ENCODE measurements at places on chromosomes 2 and 18.
A peak's percentile ranks its signal among the peaks of the same experiment; 100 is the strongest.

DNA sequence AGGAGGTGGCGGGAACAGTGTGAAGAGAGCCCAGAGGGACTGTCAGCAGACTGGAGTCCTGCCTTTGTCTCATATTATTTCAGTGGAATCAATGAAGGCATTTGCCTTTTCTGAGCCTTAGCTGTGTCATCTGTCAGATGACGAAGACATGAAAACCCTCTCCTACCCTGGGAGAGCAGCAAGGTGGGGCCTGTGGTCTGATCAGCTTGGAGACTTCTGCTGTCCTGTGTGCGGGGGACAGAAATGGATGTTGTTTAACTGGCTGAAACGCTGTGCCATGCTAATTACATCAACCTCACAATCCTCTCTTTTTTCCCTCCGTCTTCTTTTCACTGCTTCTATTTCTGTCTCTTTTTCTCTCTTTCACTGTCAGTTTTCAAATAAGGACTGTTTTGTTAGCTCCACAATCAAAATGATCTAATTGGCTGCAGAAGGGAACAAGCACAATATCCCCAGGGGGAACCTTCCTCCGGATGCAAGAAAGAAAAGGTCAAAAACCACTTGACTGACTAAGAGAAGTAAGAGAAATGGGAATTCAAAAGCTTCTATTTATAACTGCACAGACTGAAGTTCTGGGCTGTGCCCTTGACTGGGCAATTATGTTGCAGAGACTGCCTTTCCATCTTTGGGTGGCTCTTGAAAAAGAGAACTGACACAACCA is 340.1 kb downstream of the CLIP4 start:
- no peak overlapping the region for H3K4me3 ChIP-seq
- H3K27me3 ChIP-seq, result no peaks in the 10 kb centered on the region
- no peaks in the 10 kb centered on the region for H3K4me1 ChIP-seq

GRCh38 chr2:10300997-10301940 is 1.4 kb upstream of the HPCAL1 start:
- no peaks in the 10 kb centered on the region for H3K27me3 ChIP-seq
- H3K36me3 ChIP-seq, result no peaks in the 10 kb centered on the region
- peak overlapping the region; percentile 94 for H3K4me3 ChIP-seq

GRCh38 chr18:26792661-26793060 is 72.8 kb downstream of the AQP4 start:
- H3K4me1 ChIP-seq, result no peaks in the 10 kb centered on the region
- H3K4me3 ChIP-seq, result no peak overlapping the region
- H3K27me3 ChIP-seq, result no peaks in the 10 kb centered on the region
- no peaks in the 10 kb centered on the region for H3K36me3 ChIP-seq

DNA sequence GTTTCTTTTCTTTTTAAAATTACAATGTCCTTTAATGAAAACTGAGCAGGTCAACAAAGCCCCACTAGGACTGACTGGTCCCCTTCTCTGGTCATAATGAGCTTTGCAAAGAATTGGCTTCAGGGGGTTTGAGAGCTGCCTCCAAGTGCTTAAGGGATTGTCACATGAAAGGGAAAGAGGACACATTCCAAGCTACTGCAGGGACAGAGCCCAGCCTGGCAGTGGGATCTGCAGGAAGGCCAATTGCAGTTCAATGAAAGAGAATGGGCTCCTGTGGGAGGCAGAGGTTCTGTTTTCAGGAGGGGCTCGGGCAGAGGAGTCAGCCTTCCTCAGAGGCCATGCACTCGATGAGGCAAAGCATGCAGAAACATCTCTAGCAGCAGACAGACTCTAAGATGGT is 84.1 kb upstream of the ACKR3 start:
- H3K36me3 ChIP-seq, result no peaks in the 10 kb centered on the region
- H3K27me3 ChIP-seq, result no peaks in the 10 kb centered on the region
- no peak overlapping the region for H3K4me3 ChIP-seq
- H3K4me1 ChIP-seq, result no peaks in the 10 kb centered on the region

- no peaks in the 10 kb centered on the region for H3K27me3 ChIP-seq
- H3K4me3 ChIP-seq, result no peak overlapping the region
- no peak overlapping the region for H3K27ac ChIP-seq
- no peak for DNase-seq
- no peaks in the 10 kb centered on the region for H3K4me1 ChIP-seq
Observed at GRCh38 chr18:68498636-68499035, 216.3 kb downstream of the TMX3 start.

DNA sequence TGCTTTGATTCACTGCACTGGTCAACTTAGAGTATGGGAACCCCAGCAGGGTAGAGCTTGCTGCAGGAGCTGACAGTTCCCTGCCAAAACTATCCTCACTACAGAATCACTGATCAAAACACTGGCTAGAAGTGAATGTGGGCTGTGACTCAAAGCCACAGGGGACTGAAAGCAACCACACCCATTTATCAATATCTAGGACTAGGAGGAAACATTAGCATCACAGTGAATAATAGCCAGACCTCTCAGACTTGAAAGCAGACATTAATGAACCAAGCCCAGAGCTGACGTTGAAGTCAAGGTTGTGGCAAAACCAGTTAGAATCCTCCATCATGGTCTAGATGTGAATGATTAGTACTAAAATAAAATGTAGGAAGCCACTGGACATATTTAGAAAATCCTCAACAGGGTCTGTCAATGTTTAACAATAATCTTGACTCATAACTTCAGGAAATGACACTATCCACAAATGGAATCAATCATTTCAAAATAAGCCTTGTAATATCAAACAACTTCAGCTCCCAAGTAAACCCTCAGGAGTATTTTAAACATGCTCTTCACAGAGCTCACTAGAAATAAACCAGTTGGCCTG is 131.4 kb downstream of the CDH20 start:
- no peak overlapping the region for H3K4me3 ChIP-seq
- no peak for DNase-seq
- H3K27ac ChIP-seq, result no peak overlapping the region

- no peak for DNase-seq
- no peaks in the 10 kb centered on the region for H3K36me3 ChIP-seq
- no peak overlapping the region for H3K4me3 ChIP-seq
- no peak overlapping the region for H3K27ac ChIP-seq
- no peaks in the 10 kb centered on the region for H3K27me3 ChIP-seq
Observed at GRCh38 chr2:52776571-52776970, 991.0 kb upstream of the CHAC2 start.

DNA sequence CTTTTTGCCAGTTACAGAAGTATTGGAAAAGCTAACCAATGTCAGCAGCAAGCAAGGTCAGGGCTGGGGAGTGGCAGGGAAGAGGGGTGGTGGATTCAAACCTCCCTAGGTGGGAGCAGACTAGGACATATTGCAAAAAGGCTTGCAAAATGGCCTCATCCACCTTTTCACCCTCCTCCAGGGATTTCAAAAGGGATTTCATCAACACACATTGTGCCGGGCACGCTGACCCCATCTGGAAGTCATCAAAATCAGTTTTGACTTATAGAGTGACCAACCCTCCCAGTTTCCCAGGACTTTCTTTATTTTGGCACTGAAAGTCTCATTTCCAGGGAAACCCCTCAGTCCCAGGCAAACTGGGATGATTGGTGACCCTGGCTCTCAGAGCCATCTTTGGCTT is 94.7 kb downstream of the BIN1 start:
- no peaks in the 10 kb centered on the region for H3K36me3 ChIP-seq
- no peaks in the 10 kb centered on the region for H3K27me3 ChIP-seq

DNA sequence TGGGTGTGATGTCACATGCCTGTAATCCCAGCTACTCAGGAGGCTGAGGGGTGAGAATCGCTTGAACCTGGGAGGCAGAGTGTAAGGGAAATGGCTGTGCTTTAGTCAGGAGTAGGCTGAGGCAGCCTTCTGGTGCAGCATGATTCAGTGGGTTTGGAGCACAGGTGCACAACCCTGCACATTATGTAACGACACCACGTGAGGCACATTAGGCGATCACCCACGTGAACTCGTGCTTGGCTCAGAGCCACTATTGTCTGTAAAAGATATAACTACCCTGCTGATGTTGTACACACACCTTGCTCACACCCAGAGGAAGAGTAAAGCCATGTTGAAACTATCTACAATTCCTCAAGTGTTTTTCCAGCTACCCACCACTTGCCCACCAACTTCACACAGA is 54.8 kb upstream of the ZC3H15 start:
- no peaks in the 10 kb centered on the region for H3K36me3 ChIP-seq
- no peak for DNase-seq
- H3K4me1 ChIP-seq, result peaks cover 5% of the 10 kb centered on the region
- H3K27ac ChIP-seq, result no peak overlapping the region
- no peak overlapping the region for H3K4me3 ChIP-seq

- no peak overlapping the region for H3K27ac ChIP-seq
- no peak overlapping the region for H3K4me3 ChIP-seq
- no peaks in the 10 kb centered on the region for H3K36me3 ChIP-seq
- no peak for DNase-seq
- H3K4me1 ChIP-seq, result no peaks in the 10 kb centered on the region
Observed at GRCh38 chr2:236117401-236117800, 50.8 kb downstream of the GBX2 start.

- H3K36me3 ChIP-seq, result no peaks in the 10 kb centered on the region
- H3K27ac ChIP-seq, result no peak overlapping the region
- H3K27me3 ChIP-seq, result no peaks in the 10 kb centered on the region
- no peak for DNase-seq
Observed at GRCh38 chr2:1675633-1676032, 68.7 kb downstream of the PXDN start.

GRCh38 chr2:147980940-147981528 is 39.5 kb downstream of the ORC4 start:
- H3K4me3 ChIP-seq, result no peak overlapping the region
- H3K36me3 ChIP-seq, result no peaks in the 10 kb centered on the region
- no peaks in the 10 kb centered on the region for H3K4me1 ChIP-seq
- H3K27ac ChIP-seq, result no peak overlapping the region

DNA sequence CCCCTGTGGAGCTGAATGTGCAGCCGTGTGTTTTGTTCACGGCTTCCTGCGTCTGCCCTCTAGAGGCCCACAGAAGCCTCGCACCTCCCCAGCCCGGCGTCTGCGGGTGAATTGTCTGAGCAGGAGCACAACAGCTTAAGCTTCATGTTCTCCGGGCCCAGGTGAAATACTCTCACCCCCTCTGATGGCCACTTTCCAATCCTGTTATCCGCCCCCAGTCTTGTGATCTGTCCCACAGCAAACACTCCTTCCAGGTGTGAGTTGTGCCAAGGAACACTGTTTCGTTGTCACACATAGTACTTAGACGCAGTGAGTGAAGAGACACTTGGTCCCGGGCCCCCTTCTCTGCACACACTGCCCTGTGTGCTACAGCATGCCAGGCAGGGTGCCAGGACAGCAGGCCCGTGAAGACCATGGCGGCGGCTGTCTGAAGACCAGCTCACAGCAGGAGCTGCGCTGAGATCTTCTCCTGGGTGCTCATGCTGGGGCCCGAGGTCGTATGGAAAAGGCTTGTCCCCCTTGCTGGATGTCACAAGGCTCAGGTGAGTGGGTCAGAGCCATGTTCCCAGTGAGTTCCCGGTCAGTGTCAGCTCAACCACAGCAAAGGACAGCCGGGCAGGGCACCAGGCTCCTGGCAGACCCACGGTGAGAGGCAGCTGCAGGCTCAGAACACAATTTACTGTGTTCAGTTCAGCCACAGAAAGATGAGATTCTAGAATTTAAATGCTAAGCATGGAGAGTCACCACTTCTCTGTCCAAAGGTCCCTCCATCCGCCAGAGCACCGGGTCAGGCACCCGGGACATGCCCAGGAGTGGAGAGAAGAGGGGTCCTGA is 6.8 kb upstream of the PXDN start:
- no peak overlapping the region for H3K4me3 ChIP-seq
- DNase-seq, result peak; percentile 48
- no peak overlapping the region for H3K27ac ChIP-seq
- H3K36me3 ChIP-seq, result no peaks in the 10 kb centered on the region

- H3K4me1 ChIP-seq, result no peaks in the 10 kb centered on the region
- H3K4me3 ChIP-seq, result no peak overlapping the region
- H3K27ac ChIP-seq, result no peak overlapping the region
- no peaks in the 10 kb centered on the region for H3K27me3 ChIP-seq
Observed at GRCh38 chr2:124763611-124764010, 738.5 kb downstream of the CNTNAP5 start.

DNA sequence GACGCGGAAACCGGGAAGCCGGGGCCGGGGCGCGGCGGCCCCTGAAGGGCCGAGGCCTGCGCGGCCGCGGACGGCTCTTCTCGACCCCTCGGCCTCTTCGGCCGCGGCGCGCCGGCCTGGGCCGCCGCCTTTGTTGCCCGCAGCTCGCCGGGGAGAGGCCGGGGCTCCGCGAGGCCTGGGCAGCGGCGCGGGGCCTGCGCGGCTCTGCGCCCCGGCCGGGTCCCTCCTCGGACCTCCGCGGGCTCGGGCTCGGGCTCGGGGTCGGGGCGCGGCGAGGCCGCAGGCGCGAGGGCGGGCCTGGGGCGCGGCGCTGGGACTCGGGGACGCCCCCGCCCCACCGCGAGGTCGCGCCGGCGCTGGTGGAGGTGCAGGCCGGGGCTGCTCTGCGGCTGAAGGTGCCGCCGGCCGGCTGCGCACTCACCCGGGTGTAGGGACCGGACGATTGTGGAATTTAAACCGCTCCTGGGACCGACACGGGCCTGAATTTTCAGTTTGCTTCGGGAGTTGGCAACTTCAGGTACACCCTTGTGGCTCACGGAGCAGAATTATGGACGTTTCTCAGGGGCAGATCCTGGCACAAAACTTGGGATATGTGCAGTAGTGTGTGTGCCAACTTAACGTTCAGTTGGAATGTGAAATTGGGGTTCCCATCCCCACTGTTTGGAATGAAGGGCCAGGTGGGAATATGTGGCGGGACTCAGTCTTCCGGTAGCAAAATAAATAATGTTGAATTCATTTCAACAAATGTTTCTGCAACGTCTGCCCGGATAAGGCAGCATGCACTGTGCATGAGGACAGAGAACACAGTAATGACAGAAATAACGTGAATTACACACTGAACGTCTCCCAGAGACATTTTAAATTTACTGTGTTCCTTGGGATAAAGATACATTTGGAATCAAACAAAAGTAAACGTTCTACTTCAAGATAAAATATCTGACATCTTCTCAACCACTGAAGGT is 787 bp downstream of the SOCS6 start:
- peak; percentile 60 for DNase-seq
- H3K4me1 ChIP-seq, result peaks cover 33% of the 10 kb centered on the region
- H3K36me3 ChIP-seq, result no peaks in the 10 kb centered on the region
- H3K27ac ChIP-seq, result peak overlapping the region; percentile 89
- no peaks in the 10 kb centered on the region for H3K27me3 ChIP-seq

DNA sequence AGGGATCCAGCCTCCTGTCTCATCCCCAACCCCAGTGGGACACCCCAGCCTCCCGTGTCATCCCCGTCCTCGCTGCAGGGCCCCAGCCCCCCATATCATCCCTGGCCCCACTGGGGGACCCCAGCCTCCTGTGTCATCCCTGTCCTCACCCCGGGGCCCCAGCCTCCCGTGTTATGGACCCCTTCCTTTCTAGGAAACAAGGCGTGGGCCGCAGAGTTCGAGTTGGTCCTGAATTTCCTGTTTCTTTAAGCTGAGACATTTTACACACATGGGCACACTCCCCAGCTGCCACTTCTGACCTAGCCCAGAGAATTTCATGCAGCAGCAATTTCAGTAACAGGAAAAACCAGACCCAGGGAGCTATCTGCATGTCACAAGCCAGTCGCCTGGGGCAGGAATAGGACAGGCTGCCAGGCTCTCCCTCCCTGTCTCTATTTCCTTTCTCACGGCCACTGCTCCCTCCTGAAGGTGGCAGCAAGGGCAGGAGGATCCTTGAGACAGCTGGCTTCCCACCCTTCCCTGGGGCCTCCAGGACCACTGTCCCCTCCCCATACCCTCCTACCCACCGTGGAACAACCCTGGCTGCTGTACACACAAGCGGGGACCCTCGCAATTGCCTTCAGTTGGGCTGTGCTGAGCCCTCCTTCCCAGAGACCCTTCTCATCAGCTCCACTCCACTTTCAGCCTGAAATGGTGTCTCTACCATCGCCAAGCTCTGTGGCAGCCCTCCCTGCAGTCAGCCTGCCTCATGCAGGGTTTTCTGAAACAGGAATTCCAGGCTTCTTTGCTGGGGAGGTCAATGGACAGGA is 141.9 kb upstream of the ID2 start:
- no peak for DNase-seq
